AG04449 (cell line): ENCODE measurements at places on chromosomes 6 and 20.
A peak's percentile ranks its signal among the peaks of the same experiment; 100 is the strongest.

GRCh38 chr6:145534989-145535388, 200.3 kb downstream of the EPM2A start:
- no peak for DNase-seq

DNA sequence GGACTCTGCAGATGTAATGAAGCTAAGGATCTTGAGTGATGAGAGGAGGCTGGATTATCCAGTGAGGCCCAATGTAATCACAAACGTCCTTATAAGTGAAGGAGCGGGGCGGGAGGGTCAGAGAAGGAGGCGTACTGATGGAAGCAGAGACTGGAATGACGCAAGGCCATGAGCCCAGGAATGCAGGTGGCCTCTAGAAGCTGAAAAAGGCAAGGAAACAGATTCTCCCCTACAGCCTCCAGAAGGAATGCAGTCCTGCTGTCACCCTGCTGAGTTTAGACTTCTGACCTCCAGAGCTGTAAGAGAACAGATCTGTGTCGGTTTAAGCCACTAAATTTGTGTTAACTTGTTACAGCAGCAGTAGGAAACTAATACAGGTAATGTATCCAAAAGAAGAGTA, 227.9 kb downstream of the PTPRT start:
- no peak for DNase-seq

GRCh38 chr6:69868252-69868804, 2.0 kb downstream of the COL19A1 start:
- DNase-seq: no peak

GRCh38 chr6:104580452-104580851, 279.3 kb downstream of the HACE1 start:
- DNase-seq: no peak

- DNase-seq: no peak
Observed at GRCh38 chr6:75484535-75484934, 9.1 kb downstream of the FILIP1 start.

- DNase-seq: no peak
Observed at GRCh38 chr6:55578537-55579363, at the start of gene HMGCLL1. Gene HMGCLL1 (minus strand): TSS chr6:55579192. CDS start chr6:55579055, 137 bp downstream.

DNA sequence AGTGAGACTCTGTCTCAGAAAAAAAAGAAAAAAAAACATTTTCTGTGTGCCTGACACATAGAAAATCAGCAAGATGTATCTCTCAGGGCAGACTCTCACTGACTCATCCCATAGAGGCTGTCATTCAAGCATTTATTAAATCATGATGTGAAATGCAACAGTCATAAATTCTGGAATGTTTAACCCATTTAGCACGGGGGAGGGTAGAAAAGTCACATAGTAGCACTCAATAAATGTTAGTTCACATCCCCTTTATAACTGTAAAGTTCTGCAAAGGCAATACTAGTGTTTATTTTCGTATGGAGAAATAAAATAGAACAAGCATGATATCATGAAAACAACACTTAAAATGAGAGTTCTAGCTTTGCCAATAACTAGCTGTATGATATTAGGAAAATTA, 15.5 kb upstream of the CARMIL1 start:
- DNase-seq: peak; percentile 19

DNA sequence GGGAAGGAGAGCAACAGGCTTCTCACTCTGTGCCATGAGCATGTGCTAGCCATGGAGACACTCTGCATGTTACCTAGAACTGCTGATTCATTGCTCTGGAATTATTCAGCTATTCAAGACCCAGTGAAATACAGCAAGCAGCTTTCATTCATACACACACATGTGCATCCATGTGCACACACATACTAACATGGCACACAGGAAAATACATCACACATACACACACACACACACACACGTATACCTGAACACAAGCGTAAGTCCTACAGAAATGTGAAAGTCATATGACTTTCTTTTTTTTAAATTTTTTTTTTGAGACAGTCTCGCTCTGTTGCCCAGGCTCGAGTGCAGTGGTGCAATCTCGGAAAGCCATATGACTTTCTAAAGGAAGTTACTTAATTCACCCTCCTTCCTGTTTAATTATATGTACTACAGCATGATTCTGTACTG, 108.2 kb upstream of the NFATC2 start:
- no peak for DNase-seq

DNA sequence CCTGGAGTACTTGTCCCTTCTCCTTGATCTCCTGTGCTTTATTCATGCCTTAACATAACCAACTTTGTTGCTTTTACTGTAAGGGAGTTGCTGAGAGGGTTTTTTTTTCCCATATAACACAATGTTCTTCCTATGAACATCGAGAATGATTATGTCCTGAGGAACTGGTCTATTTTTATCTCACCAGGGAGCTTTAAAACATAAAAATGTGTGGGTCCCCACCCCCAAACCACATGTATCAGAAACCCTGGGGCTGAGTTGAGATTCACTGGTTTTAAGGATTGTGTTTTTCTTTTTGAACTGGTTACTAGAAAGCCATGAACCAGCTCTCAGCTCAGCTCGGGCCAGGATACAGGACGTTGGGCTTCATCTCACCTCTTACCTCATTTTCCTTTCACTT, 118.5 kb upstream of the JAG1 start:
- no peak for DNase-seq

- DNase-seq: no peak
Observed at GRCh38 chr6:164121527-164121926, 707.0 kb downstream of the QKI start.

- no peak for DNase-seq
Observed at GRCh38 chr6:132130626-132131298, 179.6 kb upstream of the CCN2 start.
